ENCODE measurements at places on chromosomes 5 and 9.

- no peak for DNase-seq
Measured at GRCh38 chr5:140249536-140249935, 53.4 kb downstream of the PFDN1 start.

DNA sequence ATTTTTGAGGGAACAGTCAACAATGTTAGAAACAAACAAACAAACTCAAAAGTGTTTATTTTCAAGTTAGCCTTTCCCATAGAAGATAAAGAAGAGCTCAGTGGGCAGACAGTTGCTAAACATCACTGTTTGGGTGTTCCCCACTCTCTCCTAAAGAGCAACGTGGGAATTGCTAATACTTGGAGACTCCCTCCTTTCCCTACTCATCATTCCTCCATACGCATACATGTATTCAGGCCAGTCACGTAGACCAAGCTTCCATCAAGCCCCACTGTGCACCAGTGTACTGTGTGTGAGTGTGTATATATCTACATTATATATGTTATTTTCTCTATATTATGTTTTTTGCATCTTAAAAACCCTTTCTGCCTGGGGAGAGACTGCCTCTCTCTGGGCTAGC lies 115.0 kb upstream of the EGFLAM start:
- no peak for DNase-seq

DNA sequence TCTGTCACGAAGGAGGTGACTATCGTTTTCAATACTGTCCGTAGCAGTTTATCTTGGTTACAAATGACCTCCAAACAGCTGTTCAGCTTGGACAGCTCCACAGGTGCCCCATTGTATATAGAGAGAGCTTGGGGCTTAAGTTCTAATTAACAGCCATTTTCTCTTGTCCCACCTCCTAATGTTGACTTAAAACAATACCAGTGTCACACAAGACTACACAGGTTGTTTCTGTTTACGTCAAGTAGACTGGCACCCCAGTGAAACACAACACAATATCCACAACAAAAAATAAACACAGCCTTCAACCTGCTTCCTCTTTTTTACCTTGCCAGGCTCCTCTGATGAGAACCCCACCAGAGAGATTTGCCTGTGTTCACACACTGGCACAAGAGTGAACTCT lies 39.8 kb upstream of the TLE1 start:
- DNase-seq = no peak

DNA sequence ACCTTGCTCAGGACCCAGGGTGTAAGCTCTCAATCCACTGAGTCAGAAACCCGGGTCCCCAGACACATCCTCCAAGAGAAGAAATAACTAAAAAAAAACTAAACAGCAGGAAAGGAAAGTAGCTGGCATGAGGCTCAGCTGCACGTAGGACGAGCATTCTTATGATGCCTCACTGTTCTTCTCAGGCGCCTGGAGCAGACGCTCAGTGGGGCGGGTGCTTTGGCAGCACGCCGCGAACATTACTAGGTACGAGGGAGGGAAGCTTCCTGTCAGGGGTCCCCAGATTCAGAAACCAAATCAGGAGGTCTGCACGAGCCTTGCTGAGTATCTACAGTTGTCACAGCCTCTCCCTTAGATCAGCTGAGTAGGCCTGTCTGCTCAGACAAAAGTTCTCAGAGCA lies 85.8 kb downstream of the SECISBP2 start:
- DNase-seq = no peak

- no peak for DNase-seq
Measured at GRCh38 chr5:103456476-103456875, 106.1 kb downstream of the NUDT12 start.

GRCh38 chr5:146529984-146530383 lies 14.0 kb upstream of the GPR151 start:
- no peak for DNase-seq

DNA sequence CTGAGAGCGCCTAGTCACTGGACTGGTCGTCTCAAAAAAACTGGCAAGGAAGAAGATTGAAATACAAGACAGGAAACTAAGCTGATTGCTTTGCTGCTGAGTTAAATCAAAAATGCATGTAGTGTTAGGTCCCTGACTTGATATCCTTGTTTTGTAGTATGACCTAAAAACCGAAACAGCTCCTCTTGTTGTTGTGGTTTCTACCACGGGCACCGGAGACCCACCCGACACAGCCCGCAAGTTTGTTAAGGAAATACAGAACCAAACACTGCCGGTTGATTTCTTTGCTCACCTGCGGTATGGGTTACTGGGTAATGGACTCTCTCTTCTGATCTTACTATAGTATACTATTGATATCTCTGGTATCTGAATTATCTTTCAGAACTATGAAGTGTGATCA lies 4.3 kb downstream of the MTRR start:
- DNase-seq = no peak

- DNase-seq = peak; percentile 27
Measured at GRCh38 chr5:126972062-126972895, 58.1 kb downstream of the MARCHF3 start.

DNA sequence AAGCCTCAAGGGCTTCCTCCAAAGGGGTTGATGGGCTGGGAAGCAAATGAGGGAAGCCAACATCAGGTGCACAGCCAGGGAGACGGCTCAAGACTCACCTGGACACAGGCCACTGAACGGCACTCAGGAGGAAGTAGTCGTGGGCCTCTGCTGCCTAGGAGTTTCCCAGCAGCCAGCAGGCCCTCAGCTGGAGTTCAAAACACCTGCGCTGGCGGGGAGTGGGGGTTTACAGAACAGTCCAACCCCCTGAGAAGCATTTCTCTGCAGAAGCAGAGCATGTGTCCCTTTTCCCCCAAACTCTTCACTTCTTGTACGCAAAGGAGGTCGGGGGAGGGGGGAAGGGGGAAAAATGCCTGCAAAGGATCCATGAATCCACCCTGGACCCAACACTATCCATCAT lies 2.3 kb downstream of the WHRN start:
- DNase-seq = no peak
